ENCODE measurements at places on chromosomes 3 and 15. TPM values are rescaled to one million over a fixed set of nuclear protein-coding genes. Genes with fewer than 3 reads are reported as not detected.

GRCh38 chr3:53324105-53324504, 23.2 kb downstream of the DCP1A start:
- no peak for DNase-seq

DNA sequence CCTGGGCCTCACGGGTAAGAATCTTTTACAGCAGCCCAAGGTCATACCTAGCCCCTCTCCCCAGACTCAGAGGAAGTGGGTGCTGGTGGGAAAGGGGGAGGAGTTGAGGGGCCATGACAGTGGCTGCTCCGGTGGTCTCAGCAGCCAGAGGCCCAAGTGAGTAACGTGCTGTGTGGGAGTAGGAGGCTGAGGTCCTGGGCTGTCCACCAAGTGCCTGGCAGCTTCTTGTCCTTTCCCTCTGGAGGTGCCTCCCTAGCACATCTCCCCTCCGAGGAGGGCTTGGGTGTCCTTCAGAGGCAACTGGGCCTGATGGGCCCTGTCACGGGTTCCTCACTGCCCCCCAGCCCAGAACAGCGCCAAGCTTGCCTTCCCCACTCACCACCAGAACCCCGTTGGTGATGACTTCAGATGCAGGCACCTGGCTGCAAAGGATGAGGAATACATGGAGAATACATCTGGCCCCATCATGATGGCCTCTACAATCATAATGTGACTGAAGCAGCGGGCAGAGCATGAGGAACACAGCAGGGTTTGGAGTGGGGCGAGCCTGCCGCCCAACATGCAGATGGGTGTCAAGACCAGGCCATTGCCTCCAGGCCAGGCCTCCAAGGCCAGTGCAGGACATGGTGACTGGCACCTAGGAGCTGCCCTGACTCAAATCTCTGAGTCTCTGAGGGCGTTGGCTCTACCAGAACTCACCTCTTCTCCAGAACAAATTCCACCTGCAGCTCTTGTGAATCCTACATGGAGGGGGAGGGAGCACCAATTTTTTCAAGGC, 3.3 kb downstream of the PLA2G4F start:
- DNase-seq, result no peak

DNA sequence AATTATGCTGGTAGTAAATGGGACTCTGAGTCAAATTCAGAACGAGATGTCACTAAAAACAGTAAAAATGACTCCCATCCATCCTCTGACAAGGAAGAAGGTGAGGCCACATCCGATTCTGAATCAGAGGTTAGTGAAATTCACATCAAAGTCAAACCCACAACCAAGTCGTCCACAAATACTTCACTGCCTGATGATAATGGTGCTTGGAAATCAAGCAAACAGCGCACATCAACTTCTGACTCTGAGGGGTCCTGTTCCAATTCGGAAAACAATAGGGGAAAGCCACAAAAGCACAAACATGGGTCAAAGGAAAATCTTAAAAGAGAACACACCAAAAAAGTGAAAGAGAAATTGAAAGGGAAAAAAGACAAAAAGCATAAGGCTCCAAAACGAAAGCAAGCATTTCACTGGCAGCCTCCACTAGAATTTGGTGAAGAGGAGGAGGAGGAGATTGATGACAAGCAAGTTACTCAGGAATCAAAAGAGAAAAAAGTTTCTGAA, 15.1 kb upstream of the ZBTB47 start:
- no peak for DNase-seq

DNA sequence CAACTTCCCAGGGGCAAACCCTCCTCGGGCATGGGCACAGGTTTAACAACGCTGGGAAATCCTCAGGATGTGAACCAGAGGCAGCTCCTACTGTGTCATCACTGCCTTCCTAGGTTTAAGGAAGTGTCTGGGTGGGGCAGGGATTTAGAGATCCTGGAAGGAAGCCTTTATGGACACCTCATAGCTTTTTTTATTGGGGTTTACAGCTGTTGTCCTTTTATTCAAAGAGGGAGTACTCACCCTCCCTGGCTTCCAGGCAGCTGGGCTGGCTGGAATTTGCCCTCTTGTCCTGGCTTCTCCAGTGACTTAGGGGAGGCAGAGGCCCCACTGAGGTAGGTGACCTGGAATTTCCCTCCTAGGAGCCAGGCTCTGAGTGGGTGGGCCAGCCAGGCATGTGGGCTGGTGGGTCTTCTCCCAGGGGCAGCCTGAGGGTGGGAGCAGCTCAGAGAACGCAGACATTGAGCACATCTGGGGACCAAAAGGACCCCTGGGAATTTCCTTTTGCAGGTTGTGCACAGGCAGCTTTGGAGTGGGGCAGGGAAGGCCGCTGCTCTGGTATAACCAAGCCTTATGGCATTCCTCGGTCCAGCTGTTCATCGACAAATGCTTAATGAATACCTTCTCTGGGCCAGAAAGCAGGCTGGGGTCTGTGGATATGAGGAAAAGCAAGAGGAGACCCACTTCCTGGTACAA, 13.5 kb upstream of the FAM3D start:
- DNase-seq, result no peak

GRCh38 chr3:127754411-127755304, 67.7 kb downstream of the MGLL start:
- no peak for DNase-seq

- DNase-seq, result no peak
Observed at GRCh38 chr3:47464588-47464987, 11.2 kb downstream of the SCAP start.

GRCh38 chr15:70576276-70576675, 187.1 kb downstream of the UACA start:
- DNase-seq, result no peak

GRCh38 chr15:70035719-70036077, 62.0 kb downstream of the TLE3 start:
- no peak for DNase-seq

DNA sequence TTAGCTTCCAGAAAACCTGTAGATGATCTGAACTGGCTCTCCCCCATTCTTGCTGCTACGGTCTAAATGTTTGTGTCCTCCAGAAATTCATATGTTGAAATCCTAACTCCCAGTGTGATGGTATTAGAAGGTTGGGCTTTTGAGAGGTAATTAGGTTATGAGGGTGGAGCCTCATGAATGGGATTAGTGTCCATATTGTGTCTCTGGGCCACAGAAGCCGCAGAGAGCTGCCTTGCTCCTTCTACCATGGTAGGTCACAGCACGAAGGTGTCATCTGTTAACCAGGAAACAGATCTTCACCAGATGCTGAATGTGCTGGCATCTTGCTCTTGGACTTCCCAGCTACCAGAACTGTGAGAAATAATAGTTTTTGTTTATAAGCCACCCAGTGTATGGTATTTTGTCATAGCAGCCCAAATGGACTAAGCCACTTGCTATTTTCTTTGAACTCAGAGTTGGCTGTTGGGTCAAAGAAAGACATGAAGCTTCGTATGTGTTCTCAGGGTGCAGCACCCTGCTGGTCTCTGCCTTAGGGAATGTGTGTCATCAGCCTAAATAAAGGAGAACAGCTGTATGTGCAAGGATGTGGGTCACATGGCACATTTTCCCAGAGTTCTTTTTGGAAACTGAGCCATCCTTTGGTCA, 317.5 kb upstream of the SLCO3A1 start:
- no peak for DNase-seq

- DNase-seq, result no peak
Observed at GRCh38 chr3:66344391-66344811, 123.6 kb downstream of the SLC25A26 start.

DNA sequence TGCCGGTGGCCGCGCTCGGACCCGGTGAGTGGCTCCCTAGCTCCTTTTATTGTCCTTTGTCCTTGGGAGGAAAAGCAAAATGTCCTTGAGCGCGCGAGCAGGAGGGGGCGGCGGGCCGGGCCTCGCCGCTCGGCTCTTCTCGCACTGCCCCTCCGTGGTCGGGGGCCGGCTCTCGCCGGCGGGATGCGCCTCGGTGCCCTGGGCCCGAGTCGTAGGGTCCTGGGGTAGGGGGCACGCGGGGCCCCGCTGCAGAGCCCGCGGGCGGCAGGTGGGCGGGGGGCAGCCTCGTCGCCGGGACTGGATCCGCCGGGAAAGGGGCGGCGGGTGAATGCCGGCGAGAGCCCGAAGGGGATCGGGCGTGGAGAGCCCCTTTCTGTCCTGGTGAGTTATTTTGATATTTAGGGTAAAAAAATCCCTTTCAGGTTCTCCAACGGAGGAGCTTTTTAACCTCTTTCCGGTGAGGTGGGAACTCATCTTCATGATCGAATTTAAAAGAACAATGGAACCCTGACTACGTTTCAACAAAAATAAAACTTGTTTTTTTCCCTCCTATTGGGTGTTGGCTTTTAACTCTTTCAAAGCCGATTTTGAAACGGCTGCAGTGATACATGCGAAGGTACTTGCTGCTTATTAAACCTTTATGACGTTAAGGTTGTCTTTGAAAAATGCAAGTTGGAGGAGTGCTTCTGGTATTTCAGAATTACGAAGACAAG, 16.8 kb upstream of the CHD2 start:
- no peak for DNase-seq

DNA sequence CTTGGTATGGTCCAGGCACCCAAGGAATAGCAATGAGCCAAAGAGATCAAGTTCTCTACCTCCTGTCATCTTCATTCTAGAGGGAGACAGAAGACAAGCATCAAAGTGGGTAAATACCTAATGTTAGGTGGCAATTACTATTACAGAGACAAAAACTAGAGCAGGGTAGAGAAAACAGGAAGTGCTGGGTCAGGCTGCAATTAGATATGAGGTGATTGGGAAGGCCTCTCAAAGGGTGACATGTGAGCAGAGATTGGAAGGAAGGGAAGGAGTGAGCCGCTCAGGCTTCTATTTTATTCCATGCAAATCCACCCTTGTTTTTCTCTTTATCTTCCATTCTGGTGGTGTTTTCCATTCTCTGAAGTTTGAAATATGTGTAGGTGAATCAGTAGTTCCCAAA, 37.4 kb downstream of the EBLN2 start:
- no peak for DNase-seq

GRCh38 chr3:138474163-138474562, 39.7 kb downstream of the ESYT3 start:
- DNase-seq, result no peak

DNA sequence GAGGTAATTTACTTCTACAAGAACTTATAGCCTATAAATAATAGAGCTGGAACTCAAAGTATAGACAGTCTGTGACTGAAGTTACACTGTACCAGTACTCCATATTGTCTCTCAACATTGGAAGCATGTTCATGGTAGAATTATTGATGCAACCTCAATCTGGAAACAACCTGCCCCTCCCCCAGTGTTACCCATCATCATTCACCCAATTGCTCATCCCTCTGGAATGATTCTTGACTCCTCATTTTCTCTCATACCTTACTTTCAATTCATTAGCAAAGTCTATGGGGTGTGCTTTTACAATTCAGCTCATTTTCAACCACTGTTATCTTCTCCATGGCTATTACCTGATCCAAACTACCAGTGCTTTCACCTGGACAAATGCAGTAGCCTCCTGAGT, 151.7 kb downstream of the CPNE4 start:
- DNase-seq, result no peak

GRCh38 chr3:148705314-148705713, 7.6 kb downstream of the AGTR1 start:
- no peak for DNase-seq

DNA sequence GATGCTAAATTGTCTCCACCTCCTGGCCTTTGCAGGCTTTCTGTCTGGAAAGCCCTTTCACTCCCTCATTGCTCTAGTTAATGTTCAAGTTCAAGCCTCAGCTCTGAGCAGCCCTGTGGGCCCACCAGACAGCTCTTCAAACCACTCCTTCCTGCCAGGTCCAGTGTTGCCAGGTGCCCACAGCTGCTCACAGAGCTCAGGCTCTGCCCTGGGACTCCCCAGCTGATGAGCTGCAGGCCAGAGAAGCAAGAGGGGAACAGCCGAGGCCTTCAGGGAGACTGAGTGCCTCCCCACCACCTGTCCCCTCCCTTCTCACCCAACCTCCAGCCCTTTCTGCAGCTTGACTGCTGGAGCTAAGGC, 1.3 kb upstream of the ZBTB47 start:
- DNase-seq, result no peak

- DNase-seq, result no peak
Observed at GRCh38 chr3:58404396-58404795, 29.2 kb downstream of the PDHB start.

The COL8A1 gene
- 7.8 TPM for polyA plus RNA-seq

The CLEC3B gene
- 20.9 TPM for polyA plus RNA-seq

The XIRP1 gene
- 0.16 TPM for polyA plus RNA-seq

The CFAP100 gene
- polyA plus RNA-seq, result 0.55 TPM

The CFAP161 gene
- polyA plus RNA-seq, result 0.37 TPM

The ANKRD34C gene
- polyA plus RNA-seq, result 0.10 TPM

The OSTN gene
- 13.0 TPM for polyA plus RNA-seq

The TF gene
- polyA plus RNA-seq, result 3.9 TPM

The CA12 gene
- polyA plus RNA-seq, result 154 TPM

All from right renal cortex interstitium (tissue), 3 donors.